T-cell (primary cell): ENCODE measurements at places on chromosomes 12 and 14.

- DNase-seq = no peak
Measured at GRCh38 chr12:100656856-100657255, 83.4 kb downstream of the GAS2L3 start.

GRCh38 chr12:129753586-129753985 lies 150.2 kb downstream of the TMEM132D start:
- DNase-seq = no peak

GRCh38 chr12:108478611-108479206 lies 36.4 kb upstream of the FICD start:
- no peak for DNase-seq

- no peak for DNase-seq
Measured at GRCh38 chr12:84644908-84645307, 267.7 kb downstream of the SLC6A15 start.
